ENCODE measurements at places on chromosomes 1 and 21.

GRCh38 chr1:41454406-41454805 lies 30.1 kb downstream of the EDN2 start:
- no peak for DNase-seq

- no peak for DNase-seq
These were observed 233.9 kb upstream of the NEGR1 start for GRCh38 chr1:72516264-72516663.

GRCh38 chr1:19209439-19209989 lies 552 bp downstream of the UBR4 start:
- peak; percentile 81 for DNase-seq

DNA sequence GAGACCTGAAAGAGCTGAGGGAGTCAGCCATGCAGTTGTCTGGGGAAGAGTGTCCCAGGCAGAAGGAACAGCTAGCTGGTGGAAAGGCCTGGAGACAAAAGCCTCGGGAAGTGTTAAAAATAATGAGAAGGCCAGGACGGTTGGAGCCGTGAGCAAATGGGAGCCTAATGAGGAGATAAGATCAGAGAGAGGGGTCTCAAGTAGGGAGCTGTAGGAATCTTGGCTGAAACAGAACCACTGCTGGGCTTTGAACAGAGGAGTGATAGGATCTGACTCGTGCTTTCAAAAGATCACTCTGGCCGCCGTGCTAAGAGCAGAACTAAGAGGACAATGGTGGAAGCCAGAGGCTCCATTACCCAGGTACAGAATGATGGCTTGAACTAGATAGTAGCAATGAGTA lies 1.9 kb upstream of the FOXJ3 start:
- DNase-seq, result no peak

DNA sequence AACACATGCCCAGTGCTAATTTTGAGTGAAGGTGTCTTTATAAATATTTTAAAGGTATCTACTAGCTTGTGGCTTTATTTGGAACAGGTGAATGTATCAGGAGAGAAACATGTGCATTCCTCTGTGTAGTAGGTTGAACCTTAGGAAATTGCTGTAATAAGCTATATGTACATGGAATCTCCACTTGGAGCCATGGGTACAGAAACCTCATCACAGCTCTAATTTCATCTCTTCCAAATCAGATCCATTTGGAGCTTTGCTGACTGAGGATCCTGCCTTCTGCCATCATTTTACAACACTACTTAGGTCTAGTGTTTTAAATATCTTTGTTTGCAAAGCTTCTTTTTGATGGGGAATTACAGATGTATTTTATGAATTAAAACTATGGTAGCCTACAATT lies 2.1 kb downstream of the KCNK2 start:
- no peak for DNase-seq

DNA sequence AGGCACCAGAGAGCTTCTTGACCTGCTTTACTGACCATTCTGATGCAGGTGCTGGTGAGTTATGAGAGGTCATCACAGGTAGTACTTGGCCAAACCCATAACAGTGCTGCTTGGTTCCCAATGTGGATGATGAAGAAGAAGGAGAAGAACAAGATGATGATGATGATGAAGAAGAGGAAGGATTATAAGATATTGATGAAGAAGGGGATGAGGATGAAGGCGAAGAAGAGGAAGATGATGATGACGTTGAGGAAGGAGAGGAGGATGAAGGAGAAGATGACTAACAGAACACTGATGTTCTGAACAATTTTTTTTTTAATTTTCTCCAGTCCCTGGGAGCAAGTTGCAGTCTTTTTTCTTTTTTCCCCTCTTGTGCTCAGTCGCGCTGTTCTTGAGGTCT lies 23.9 kb upstream of the SLAMF1 start:
- DNase-seq, result no peak

- DNase-seq, result no peak
These were observed 52.1 kb downstream of the PGM1 start for GRCh38 chr1:63645317-63645716.

- no peak for DNase-seq
These were observed 90.6 kb upstream of the ZNF678 start for GRCh38 chr1:227472772-227473171.

- no peak for DNase-seq
These were observed 273.4 kb downstream of the VAV3 start for GRCh38 chr1:107691540-107691939.

DNA sequence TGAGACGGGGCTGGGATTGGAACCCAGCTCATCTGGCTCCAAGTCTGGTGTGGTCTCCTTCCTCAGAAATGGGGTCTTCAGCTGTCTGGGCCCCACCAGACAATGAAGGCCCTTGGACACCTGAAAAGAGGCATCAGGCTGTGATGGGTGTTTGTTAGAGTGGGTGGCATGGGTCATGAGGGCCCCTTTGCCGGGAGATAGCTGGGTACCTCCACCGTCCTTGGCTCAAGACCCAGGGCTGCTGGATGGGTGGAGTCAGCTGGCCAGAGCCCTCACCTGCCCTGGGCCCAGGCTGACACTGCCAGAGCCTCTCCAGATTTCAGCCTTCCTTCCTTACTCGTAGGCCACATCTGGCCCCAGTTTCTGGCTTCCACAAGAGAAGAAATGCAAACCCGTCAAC lies 13.4 kb upstream of the TTC22 start:
- DNase-seq, result no peak

DNA sequence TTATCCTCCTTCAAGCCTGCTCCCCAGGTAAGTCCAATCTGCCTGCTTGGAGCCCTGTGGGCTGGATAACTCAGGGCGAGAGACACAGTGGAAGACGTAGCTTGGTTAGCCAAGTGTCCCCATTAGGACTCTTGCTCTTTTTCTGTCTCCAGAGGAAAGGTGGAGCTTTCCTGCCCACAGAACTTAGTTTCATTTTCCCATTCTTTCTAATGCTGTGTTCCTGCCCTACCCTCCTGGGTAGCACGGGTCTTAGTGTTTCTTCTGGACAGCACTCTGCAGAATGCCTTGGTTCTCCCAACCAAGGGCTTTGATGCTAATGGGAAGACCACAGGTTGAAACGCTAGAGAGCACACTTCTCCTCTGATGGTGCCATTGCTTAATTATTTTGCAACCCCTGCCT lies 92.5 kb upstream of the LRRC8D start:
- no peak for DNase-seq

- peak; percentile 52 for DNase-seq
These were observed 48.6 kb downstream of the CD34 start for GRCh38 chr1:207862241-207862787.

DNA sequence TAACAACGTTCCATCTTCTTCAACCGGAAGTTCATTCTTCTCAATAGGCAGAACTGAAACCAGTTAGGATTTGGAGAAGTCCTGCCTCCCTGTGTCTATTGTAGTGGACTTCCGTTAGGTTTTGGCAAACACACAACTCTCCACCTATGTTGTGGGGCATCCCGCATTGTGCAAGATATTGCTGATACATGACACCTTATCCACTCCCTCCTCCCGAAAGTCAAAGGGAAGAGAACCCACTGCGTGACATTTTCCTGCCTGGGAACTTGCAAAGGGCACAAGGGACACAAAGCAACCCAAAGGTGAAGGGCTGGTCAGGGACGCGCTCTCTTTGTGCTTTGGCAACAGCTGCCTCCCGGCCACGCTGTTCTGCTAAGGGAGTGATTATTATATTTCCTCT lies 164.8 kb downstream of the TPR start:
- no peak for DNase-seq

- no peak for DNase-seq
These were observed 31.3 kb downstream of the OLFML3 start for GRCh38 chr1:114010433-114011184.

DNA sequence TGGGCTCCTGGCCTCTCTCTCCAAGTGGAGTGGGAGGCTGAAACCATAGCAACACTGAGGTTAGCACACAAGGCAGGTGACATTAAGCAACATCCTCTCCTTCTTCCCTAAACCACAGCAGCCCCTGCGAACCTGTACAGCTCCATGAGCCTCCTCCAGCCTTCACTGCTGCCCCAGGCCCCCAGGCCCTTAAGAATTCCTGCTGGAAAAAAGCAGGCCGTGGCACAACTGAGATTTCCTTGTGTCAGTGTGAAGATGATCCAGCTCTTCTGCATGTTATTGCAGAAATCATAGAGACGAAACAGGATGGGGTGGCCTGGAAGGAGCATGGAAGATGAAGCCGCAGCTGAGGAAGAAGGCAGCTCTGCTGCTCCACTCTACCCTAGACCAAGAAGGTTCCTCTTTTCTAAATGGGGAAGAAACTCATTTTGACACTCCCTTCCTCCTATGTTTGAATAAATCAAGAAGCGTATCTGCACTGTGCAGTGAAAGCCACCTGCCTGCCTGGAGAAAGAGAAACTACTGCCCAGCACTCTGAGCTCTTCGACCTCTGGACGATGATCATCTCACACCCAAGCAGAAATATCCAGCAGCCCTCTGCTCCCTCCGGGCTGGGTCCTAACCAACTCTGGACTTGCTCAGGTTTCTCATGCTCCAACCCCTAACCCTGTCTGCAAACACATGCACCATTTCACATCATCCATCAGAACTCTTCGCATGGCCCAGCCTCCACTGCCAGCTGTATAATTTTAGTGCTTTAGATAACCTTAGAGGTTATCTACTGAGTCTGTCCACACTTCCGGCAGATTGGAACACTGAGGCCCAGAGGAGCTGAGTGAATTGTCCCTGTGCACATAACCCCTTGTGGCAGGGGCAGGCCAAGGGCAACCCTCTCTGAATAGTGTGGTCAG lies 20.7 kb downstream of the SH3BP5L start:
- no peak for DNase-seq

GRCh38 chr21:35381743-35382310 lies 332.7 kb upstream of the RUNX1 start:
- DNase-seq, result no peak

DNA sequence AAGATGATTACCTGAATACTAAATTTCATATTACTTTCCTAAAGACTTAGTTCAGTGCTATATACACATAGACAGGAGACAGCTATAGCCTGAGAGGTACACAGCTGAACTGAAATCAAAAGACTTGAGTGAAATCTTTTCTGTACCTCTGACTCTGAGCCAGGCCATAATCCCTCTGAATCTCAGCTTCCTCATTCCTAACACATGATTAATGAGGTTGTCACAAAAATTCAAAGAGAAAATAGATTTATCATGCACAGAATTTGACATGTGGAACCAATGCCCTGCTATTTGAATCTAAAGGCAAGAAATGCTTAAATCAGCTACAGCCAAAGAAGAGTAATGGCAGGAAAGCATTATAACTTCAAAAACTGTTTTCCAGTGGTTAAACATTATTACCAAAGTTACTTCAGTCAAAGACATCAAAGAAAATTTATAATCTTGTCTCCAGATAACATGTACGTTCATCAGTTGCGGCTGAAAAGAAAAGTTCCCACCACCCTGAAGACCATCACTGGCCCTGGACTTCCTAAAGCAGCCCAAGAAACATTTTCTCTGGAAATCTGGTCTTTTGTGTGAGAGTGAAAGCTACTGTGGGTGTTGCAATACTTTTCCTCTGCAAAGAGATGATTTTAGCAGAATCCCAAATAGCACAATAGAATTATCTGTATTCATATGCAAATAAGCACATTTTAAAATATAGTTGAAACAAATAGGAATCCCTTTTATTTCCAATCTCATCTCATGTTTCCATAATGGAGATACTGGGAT lies 13.8 kb upstream of the ATP1A1 start:
- no peak for DNase-seq

DNA sequence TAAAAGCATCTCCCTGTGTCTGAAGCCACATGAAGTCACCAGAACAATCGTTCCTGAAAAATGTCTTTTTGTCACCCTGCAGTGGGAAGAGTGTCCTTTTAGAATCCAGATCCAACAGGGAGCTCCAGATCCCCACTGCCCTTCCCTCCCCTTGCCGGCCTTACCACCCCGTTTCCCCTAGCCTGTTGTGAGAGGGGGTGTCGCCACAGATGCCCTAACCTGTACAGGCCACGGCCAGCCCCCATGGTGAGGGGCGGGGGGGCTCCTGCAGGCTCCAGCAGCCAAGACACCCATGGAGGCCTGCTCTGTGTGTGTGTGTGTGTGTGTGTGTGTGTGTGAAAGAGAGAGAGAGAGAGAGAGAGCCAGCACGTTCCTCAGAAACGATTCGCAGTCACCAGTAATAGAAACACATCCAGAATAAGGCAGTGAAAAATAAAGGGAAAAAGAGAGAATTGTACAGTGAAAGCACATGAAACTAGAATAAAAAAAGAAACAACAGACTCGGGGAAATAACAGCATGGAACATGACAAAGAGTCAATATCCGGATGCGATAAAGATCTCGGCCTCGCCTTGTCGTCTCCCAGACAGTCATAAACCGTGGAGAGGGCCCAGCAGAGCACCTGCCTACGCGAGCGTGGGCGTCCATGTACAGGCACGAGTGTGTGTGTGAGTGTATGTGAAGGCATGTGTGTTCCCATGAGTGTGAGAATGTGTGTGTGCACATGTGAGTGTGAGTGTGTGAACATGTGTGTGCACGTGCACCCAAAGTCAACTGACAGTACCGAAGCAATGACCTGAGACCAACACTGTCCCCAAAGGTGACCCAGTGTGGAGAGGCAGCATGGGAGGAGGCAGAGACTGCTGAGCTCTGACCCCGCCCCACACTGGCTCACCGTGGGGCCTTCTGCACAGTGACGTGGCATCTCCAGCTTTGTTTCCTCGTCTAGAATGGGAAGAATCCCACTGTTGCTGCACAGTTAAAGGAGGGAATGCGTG lies 303.8 kb downstream of the NPHP4 start:
- DNase-seq, result no peak

- no peak for DNase-seq
These were observed 6.1 kb upstream of the PTBP2 start for GRCh38 chr1:96715482-96715881.

- peak; percentile 96 for DNase-seq
These were observed 51.9 kb upstream of the FMOD start for GRCh38 chr1:203402629-203403337.

DNA sequence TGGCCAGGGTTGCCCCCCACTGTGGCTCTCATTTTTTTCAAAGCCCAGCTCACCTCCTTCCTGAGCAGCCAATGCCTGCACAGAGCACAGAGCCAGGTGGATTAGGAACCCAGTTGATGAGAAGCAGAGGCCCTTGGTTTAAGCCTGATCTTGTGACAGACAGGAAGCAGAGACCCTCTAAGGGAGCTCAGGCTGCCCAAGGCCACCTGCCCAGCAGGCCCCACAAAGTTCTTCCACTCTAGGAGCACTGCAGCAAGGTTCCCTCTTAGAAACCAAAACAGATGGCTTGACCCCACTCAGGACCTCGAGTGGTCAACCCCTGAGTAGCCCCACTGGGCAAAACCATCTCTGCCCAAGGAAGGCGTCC lies 25.5 kb upstream of the PRSS38 start:
- DNase-seq, result no peak

GRCh38 chr1:72283022-72283306 lies 625 bp upstream of the NEGR1 start:
- no peak for DNase-seq

- DNase-seq, result no peak
These were observed 195.7 kb upstream of the ADGRL2 start for GRCh38 chr1:81605023-81605422.

Measured in fibroblast of villous mesenchyme (primary cell).